Fibroblast of mammary gland (primary cell): ENCODE measurements at places on chromosomes 5 and 9.

DNA sequence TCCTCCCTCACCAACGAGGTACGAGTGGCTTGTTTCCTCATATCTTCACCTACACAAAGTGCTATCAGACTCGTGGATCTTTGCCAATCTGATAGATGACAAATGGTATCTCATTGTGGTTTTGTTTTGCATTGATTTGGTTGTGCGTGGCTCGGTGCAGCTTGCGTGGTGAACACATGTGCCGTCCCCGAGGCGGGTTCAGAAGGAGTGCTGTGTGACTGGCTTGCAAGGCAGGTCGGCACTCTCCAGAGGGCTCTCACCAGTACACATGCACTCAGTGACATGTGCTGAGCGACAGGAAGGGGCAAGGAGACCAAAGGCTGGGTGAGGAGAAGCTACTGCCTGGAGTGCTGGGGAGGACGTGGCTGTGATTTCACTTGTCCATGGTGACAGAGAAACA, 95.3 kb upstream of the PITX1 start:
- no peak for DNase-seq

GRCh38 chr5:96614110-96614691, 48.0 kb upstream of the CAST start:
- DNase-seq = peak; percentile 96

DNA sequence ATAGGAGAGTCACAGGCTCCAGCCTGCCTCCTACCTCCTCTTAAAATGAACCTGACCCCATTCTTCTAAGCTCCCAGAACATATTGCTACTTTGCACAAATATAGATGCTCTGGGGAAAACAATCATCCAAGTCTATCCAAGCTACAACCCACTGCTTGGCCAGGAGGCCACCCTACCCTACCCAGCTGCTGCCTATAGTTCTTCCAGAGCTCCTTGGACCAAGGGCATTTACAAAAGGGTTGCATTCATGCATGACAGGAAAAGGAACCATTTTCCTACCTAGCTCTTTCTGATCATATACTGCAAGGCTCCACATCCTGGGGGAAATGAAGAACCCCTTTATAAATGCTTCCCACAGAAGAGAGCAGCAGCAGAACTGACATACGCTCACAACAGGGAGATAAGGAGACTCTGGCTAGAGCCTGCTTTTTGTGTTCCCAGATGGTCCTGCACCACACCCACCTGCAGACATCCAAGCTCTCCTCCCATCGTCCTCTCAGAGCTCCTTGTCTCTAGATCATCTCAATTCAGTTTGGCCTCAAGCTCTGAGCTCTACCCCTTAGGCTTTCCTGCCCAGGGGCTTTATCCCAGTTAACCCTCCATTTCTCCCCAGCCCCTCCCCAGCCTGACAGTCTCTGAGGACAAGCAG, 185.5 kb downstream of the SPOCK1 start:
- DNase-seq = no peak

GRCh38 chr5:122421374-122422079, 109.5 kb downstream of the SNCAIP start:
- DNase-seq = no peak

DNA sequence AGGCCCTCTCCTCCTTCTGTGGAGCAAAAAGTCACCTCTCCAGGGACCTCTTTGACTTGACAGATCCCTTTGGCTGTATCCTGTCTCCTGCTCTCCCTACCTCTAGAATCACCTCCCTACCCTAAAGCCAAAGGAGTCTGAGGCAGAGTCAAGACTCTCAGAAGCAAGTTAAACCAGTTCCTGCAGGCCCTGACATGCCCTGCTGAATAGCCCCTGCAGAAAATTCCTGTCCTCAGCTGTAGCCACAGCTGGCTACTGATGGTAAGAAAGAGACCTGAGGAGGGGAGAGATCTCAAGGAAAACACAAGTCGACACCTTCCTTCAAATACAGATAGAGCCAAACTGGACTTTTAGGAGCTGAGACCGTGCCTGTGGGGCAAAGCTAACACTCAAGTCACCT, 23.7 kb upstream of the UBAP2 start:
- no peak for DNase-seq

GRCh38 chr5:149824846-149825245, 94.7 kb downstream of the PPARGC1B start:
- DNase-seq = no peak

- no peak for DNase-seq
These were observed 54.0 kb downstream of the FEM1C start for GRCh38 chr5:115490596-115490995.

DNA sequence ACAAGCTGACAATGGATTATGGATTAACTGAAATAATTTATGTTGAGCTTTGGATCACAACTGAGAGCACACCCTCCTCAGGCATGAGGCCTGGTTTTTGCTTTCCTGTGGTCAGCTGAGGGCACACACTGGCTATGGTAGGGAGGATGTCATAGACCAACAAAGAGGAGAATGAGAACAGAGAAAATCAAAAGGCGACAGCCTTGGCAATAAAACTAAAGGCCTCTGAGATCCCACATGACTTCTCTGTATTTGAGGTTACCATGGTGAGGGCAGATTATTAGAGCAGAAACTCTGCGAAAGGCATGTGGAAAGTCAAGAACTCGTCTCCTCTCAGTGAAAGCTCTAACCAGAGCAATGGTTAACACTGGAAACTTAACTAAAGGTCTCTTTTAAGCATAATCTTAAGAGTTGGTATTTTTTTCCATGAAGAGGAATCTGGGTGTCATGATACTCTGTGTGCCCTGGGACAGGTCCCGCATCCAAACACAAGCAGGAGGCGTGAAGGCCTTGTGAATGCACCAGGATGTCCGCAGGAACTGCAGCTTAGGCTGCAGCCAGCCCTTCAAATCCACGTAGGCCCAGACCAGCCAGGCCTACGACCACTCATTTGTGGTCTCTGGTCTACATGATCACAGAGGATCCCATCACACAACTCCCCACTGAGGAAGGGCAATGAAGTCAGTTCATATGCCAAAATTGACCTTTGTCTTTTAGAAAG, 12.4 kb upstream of the MEIKIN start:
- DNase-seq = no peak
